BE2C (cell line): ENCODE measurements at places on chromosomes 7 and 10.
A peak's percentile ranks its signal among the peaks of the same experiment; 100 is the strongest.

- DNase-seq = no peak
These were observed 1183.9 kb upstream of the C7orf33 start for GRCh38 chr7:147406521-147407135.

DNA sequence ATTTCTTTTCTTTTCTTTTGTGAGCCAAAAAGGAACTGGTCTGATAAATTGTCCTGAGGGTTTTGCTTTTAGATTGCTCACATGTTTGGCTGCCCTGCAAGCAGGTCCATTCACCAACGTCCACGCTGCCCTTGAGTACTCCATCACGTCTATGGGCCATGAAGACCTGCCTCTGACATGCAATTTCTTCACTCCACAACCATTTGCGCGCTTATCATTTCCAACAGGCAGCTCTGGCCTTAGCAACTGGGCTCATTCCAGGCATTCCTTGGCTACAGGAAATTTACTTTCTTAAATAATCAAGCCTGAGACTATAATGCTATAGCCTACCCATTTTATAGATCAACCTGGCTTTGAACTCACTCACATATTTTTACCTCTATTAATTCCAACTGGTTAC lies 408.3 kb upstream of the C7orf33 start:
- no peak for DNase-seq

GRCh38 chr7:123460616-123461015 lies 73.8 kb downstream of the IQUB start:
- no peak for DNase-seq

- DNase-seq = no peak
These were observed 82.0 kb downstream of the VWC2 start for GRCh38 chr7:49855281-49855980.

DNA sequence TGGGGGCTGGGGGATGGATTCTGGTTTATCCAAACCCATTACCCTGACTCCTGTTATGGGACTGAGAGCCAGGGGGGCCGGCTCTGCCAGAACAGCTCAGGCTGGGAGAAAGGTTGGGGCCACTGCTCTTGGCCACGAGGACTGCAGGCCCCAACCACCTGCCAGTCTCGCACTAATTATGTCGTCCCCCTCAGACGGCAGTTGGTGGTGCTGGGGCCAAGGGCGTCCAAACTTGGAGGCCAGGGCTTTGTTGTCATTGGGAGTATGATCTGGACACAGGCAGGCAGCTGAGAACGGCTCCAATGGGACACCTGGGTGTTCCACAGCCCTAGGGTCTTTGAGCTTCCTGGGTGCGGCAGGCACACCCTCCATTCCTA lies 34.7 kb downstream of the DRGX start:
- DNase-seq = no peak

DNA sequence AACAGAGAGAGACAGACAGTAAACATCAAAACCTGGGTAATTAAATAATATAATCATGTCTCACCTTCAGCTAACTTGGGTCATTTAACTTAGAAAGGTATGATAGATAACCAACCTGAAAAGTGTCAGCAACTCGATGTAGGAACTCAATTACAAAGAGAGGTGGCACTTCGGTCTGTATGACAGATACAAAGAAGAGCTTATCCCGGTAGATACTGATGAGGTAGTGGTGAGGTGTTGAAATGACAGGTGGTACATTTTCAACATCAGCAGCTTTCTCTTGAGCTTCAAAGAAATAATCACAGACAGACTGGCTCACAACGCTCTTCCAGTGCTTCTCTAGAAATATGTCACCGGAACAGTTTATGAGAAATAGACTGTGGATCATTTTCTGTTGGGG lies 12.6 kb downstream of the AP3M1 start:
- no peak for DNase-seq

DNA sequence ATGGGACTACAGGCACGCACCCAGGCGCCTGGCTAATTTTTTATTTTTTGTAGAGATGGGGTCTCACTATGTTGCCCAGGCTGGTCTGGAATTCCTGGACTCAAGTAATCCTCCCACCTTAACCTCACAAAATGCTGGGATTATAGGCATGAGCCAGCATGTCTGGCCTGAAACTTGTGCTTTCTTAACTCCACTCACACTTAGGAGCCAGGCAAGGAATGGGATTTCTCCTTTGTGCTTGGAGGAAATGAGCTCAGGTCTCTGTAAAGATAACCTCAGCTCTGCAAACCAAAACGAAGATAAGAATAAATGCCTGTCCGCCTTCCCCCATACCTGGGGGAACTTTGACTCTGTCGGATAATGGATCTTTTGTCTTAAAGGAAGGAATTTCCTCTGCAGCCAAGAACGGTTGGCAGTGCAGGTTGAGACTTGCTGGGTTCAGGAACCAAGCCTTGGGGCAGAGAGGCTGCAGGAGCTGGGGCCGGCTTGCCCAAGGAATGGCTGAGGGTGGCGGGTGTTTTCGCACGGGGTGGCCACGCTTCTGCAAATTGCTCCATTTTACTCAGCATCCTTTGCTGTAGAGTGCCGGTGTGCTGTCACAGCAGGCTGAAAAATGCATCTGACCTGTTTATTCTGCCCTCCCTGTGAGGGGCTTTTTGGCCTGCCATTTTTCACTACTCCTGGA lies 174.2 kb downstream of the KIAA1217 start:
- no peak for DNase-seq

DNA sequence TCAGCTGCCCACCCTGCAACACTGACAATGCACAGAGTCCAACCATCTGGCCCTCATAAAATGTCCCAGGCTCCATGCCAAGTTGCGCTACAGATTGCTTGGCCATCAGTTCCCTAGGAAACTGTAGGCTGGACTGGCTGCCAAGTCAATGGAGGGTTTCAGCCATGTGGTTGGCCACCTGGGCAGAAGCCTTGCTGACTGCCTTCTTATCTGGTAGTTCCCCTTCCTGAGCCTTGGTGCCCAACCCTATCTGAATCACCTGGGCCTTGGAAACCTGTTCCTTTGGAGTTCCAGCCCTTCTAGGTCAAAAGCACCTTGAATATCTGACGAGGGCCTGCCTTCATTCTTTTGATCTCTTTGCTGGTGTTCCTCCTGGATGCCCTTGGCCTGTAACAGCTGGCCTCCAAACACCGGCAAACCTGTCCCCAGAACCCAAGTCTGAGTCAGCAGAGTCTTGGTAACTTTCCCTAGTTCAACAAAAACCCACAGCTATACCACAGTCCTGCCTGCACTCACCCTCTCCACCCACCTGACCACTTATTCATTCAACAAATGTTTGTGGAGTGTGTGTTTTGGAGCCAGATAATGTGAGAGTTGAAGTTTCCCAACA lies 37.4 kb upstream of the KDM7A start:
- peak; percentile 58 for DNase-seq

GRCh38 chr10:65531545-65531944 lies 1394.3 kb upstream of the LRRTM3 start:
- DNase-seq = no peak

DNA sequence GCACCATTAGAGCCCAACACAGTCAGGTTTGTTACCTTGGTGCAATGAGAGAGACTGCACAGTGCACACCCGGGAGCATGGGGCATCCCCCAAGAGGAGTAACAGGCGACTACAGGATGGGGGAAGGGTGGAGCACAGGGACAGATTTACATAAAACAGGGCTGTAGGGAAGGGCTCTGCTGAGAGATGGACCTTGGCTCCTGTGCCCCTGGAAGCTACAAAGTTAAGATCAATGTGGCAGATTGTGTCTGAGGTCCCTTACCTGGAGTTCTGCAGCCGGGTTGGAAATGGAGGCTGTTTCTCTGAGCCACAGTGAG lies 13.7 kb upstream of the SLC18A3 start:
- DNase-seq = no peak

DNA sequence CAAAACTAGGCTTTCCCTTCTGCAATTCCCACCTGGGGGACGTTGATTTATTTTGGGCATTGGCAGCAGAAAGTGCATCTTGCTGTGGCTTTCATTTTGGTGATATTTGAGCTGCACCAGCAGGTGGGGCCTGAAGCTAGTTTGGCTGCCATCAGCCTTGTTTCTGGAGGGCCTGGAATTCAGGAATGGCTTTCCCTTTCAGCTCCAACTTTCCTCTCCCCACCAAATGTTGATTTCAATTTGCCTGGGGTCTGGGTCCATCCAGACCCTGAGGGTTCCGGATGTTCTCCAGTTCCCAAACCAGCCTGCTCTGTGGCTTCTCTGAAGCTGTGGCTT lies 640.4 kb downstream of the TYW1 start:
- no peak for DNase-seq

- DNase-seq = no peak
These were observed 180.2 kb upstream of the TPK1 start for GRCh38 chr7:145016068-145016467.

DNA sequence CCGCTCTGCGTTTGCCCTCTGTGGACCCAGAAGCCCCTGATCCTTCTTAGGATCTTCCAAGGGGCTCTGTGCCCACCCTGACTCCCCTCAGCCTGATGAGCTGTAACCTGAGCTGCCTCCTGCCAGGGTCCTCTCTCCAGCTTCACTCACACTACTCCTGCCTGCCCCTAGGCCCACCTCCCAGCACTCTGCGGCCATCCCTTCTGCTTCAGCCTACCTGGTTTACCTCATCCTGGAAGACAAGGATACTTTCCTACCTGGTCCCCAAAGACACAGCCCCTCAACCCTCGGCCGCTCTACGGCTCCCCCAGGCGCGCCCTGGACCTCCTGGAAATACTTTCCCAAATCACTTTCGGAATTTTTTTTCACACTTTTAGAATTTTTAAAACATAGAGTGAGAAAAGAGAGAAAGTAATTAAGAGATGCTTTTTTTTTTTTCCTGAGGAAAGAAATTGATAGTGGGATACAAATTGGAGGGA lies 6.4 kb upstream of the ZNF862 start:
- DNase-seq = no peak

GRCh38 chr7:131800531-131800930 lies 244.1 kb upstream of the PODXL start:
- peak; percentile 22 for DNase-seq

DNA sequence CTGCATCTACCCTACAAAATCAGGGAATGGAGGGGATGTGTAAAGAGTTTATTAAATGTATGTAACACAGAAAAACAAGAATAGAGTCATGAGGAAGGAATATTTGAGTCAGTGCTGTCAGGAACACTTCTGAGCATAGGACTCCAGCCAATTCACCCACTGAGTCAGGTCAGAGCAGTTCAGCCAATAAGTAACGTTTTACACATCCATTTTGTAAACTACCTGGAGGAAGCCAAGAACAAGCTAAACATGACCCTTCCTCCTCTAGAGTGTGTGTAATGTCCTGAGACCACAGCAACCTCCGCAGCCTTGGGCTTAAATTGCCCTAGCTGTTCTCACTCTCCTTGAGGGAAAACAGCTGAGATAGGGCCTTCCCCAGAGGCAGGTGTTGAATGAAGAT lies 691.5 kb upstream of the LRRN3 start:
- no peak for DNase-seq

DNA sequence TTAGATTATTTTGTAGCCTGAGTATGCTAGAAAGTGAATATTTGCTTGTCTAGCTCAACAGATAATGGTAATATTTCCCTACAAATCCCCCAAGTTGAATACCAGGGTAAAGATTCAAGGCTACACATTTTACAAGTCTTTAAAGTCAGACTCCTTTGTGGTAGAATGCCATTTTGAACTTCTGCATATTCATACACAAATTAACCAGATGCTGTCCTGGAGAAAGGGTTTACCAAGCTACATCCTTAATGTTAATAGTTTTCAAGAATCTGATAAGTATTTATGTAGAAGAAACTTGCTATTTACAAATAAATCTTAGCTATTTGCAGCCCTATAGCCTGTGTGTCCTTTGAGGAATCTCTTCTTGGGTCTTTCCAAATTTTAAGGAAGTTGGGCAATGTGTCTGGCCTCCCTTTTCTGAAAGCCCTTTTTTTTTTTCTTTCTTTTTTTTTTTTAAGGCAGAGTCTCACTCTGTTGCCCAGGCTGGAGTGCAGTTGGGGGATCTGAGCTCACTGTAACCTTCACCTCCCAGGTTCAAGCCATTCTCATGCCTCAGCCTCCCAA lies 82.6 kb downstream of the CPEB3 start:
- no peak for DNase-seq

GRCh38 chr7:7607010-7607409 lies 33.5 kb upstream of the UMAD1 start:
- no peak for DNase-seq

- no peak for DNase-seq
These were observed 2.8 kb downstream of the GFRA1 start for GRCh38 chr10:116270126-116270770.

- DNase-seq = no peak
These were observed 392.8 kb downstream of the DNAJB6 start for GRCh38 chr7:157729566-157729965.

GRCh38 chr10:6119962-6120361 lies 31.1 kb downstream of the RBM17 start:
- no peak for DNase-seq

GRCh38 chr7:135584362-135585353 lies 26.9 kb downstream of the NUP205 start:
- no peak for DNase-seq
